ENCODE measurements at places on chromosomes 11 and 22.

DNA sequence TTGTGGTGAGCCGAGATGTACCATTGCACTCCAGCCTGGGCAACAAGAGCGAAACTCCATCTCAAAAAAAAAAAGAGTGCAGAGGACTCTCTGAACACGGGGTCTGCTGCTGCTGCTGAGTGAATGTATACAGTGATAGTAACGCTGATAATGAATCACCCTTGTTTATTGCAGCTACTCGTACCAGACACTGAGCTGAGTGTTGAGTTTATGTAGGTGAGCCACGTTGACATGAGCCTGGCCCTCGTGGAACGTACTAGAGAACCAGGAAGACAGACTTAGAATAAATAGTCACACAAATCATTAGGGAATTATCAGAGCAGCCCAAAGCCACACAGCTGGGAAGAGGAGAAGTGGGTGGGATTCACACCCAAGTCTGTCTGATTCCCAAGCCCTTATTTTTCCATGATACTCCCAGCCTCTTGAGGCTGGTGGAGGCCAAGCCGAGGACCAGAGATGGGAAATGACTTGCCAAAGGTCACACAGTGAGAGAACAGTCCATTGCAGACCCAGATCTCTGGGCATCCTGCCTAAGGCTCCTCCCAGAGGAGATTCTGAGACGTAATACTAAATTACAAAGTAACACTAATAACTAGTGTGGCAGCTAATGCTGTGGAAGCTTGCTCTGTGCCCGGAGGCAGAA lies 34.8 kb downstream of the MB start:
- DNase-seq: no peak

DNA sequence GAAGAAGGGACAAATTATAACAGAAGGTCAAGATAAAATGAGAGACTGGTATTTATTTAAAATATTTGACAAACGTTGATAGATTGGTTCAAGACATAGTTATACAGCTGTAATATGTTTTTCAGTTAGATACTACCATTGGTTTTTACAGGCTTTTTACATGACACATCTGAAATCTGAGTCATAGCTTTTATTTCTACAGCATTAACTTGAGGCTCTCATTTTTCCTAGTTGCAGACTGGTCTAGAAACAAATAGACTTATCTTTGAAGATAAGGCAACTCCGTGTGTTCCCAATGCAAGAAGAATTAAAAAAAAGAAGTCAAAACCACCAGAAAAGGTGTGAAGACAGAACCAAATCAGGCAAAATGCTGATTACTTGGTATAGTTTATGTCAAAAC lies 31.3 kb downstream of the CEP57 start:
- DNase-seq: no peak

DNA sequence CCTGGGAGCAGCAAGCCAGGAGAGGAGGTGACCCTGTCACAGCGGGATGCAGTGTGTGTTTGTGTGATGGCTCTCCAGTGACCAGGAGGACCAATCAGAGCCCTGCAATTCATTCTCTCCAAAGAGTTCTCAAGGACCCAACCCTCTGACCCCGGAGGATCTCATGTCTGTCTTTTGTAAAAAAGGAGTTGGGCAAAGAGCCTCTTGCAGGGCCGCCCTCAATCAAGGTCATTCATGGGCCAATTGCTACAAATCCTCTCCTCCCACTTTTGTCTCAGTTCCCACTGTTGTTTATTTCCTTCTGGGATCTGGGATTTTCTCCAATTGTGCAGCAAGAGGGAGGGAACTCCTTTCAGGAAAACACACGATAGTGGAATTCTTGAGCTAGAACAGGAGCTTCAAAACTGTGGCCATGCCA lies 4.0 kb downstream of the TECTA start:
- DNase-seq: peak; percentile 15

GRCh38 chr11:109926941-109927340 lies 166.3 kb upstream of the ZC3H12C start:
- no peak for DNase-seq

DNA sequence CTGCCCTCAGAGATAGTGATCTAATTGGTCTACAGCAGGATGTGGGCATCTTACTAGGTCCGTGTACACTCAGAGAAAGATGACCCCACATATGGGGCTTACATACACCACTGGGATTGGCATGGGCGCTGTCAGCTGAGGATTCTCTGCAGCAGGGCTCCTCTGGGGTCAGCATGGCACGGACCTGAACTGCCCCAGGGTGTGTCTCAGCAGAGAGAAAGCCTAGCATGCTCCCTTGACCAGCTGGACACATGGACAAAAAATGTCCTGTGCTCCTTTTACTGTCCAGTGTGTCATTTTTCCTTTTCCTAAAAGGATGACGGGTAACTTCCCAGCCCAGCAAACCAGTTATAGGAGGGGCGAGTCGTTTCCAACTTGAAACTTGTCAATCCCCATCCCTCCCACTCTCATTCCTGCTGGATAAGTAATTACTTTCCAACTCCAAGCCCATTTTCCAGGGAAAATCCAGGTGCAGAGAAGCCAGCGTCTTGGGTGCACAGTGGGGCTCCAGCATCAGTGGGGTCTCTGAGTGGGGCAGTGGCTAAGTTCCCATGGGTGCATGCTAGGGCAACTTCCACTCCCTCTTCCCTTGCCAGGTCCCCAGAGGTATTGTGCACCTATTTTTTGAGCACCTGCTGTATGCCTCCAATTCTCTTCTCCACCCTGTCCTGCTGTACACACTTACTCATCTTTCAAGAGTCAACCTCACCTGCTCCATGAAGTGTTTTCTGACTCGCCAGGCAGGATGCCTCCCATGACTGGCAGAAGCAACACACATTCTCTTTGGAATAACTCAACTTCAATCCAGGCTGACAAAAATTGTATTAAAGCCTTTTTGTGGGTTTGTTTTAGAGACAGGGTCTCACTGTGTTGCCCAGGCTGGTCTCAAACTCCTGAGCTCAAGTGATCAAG lies 5.0 kb downstream of the VSTM5 start:
- no peak for DNase-seq

DNA sequence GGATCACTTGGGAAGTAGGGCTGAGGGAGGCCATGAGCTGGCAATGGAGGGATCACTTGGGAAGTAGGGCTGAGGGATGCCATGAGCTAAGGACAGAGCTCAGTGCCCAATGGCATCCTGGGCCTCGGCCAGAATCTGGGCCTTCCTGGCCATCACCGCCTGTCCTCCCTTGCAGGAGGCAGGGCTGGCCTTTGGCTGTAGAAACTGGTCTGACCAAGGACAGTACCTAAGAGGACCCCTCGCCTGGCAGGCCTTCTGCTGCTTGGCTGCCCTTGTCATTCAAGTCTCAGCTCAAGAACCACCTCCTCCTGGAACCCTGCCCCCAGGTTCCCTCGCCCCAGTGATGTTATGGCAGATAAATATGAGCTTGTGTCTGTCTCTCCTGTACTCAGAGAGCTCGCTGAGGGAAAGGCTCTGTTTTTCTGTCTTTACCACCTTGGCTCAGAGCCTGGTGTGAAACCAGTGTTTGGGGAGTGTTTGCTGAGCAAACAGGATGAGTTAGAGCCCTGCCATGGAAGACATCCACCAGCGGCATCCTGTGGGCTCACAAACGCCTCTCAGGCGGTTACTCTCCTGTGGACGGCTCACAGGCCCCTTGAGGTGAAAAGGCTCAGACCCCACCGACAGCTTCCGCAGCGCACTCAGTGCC lies 19.3 kb upstream of the RASL10A start:
- DNase-seq: no peak

- no peak for DNase-seq
These were observed 52.8 kb upstream of the CCDC188 start for GRCh38 chr22:20203552-20204201.

DNA sequence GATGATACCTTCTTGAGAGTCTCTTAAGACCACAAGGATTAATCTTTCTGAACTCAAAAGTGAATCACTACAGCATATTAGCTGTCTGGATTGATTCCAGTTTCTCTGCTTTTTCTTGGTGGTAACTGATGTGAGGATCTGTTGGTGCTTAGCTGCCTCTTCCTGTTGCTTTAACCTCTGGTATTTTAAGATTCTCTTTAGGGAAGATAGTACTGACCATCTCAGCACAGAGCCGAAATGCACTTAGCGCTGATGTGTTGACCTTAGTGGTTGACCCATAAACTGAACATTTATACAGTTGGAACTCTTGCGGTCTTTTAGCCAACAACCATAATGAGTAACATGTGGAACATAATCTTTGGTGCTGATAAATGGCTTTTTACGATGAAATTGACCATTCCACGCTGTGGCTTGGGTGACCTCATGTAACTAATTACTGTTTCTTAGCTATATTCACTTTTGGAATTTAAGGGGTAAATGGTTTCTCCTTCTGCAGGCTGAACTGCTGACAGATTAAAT lies 33.7 kb downstream of the APLP2 start:
- no peak for DNase-seq

- DNase-seq: no peak
These were observed 47.4 kb downstream of the CHST1 start for GRCh38 chr11:45617871-45618601.

- no peak for DNase-seq
These were observed 39.2 kb downstream of the SHISA8 start for GRCh38 chr22:41875531-41876270.

- DNase-seq: no peak
These were observed 11.9 kb downstream of the CRTAM start for GRCh38 chr11:122850076-122850631.

DNA sequence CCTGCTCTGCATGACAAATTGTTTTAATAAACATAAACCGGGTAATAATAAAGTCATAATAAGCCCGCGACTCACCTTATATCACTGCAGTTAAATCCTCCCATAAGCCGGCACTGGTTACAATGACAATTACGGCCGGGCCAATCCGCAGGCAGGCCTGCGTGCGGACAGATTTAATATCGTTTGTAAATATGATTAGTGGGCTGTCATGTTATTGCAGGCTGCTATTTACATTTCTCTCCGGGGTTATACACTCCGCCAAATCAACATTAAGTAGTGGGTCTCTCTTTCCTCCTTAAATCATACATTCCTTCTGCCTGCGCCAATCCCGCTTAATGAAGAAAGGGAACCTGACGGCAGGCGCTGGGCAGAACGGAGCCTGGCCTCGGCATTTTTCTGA lies 51.8 kb upstream of the LMO1 start:
- DNase-seq: no peak

Data from putamen (tissue), 1 donor.